Kidney (tissue), 22 donors: ENCODE measurements at places on chromosomes 16 and 17.

DNA sequence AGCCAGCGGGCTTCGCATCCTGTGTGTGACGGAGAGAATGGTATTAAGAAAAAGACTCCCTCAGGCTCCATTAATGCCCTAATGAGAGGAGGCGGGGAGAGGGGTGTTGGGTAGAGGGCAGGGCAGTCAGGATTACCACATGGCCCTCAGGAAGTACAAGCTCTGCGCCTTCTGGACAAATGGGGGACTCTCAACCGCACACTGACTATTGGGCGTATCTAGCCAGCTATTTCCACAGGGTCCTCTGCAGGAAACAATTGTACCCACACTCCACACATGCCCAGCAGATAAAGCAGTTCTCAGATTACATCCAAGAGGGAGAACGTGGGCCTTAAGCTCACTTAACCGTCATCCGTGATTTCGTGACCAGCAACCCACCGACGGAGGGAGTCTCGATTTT is 14.7 kb downstream of the NXN start:
- peak; percentile 11 for DNase-seq

DNA sequence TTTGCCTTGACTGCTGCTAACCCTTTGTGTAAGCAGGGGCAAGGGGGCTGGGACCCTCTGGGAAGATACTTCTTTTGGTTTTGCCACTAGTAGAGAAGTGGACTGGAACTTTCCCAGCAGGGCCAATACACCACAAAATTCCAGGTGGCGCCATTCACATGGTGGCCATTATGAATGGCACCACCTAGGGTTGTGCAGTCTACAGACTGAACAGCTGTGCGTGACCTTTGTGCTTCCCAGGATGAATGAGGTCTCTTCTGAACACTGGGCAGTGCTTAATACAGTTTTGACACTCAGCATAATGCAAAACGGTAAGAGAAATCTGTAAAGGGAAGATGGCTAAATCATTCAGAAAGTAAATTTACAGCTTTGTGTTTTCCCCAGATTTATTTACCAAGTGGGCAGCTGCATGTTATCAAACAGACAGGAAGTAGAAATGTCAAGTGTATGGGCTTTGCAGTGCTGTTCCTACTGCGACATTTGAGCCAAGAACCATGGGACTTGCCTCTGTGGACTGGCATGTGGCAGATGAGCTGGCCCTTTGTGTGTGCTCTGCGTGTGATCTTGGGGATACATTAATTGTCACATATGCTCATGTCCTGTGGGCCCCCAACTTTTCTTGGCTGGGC is 9.2 kb downstream of the SYT17 start:
- DNase-seq: no peak

DNA sequence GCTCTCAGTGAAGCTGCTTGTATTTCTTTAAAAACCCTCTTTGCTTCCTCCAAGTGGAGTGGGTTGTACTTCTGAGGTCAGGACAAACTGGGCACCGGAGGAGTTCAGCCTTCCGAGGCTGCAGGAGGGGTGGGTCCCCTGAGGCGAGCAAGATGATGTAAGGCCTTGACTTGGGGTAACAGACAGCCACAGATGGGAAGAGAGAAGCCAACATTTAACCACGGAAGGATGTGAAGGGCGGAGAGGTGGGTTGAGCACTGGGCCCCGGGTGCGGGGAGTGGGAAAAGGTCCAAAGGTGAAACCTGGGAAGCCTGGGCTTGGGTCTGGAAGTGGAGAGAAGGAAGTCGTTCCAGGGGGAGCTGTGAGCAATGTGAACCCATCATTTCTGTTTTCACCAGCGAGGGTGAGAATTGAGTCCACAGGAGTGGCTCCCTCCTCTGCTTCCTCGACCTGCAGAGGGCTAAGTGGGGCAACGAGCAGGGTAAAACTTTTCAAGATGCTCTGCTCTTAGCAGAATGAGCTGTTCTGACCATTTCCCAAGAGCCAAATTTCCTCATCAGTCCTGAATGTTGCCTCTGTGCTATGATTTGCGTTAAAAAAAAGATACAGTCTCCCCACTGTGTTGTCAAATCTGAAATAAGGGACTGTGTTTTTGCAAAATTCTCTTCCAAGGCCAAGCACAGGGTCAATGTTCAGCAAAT is 137.7 kb upstream of the CRHR1 start:
- DNase-seq: no peak

- DNase-seq: no peak
Measured at GRCh38 chr17:7114875-7115614, 423 bp upstream of the ASGR2 start.

- DNase-seq: peak; percentile 44
Measured at GRCh38 chr17:79668344-79669250, 57.7 kb upstream of the RBFOX3 start.

DNA sequence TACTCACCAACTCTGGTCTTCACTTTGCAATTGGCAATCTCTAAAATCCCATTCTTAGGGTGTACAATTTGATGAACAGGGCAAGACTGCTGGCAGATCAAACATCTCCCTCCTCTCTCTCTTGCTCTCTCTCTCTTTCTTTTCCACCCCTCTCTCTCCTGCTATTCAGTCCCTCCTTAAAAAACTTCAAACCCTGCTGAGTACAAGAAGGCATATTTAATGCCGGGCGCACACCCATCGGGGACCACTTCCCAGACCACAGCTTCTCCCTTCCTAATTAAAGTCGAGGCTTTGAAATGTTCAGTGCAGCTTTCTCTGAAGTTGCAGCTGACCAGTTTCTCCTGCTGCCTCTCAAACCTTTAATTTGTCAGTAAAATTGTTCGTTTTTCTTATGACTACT is 185.4 kb upstream of the CDH11 start:
- no peak for DNase-seq

GRCh38 chr17:42979511-42980273 is at the start of gene PTGES3L:
Gene PTGES3L, minus strand, starts transcription at chr17:42980080. Its CDS starts 27 bp downstream, at chr17:42980053.
- no peak for DNase-seq

DNA sequence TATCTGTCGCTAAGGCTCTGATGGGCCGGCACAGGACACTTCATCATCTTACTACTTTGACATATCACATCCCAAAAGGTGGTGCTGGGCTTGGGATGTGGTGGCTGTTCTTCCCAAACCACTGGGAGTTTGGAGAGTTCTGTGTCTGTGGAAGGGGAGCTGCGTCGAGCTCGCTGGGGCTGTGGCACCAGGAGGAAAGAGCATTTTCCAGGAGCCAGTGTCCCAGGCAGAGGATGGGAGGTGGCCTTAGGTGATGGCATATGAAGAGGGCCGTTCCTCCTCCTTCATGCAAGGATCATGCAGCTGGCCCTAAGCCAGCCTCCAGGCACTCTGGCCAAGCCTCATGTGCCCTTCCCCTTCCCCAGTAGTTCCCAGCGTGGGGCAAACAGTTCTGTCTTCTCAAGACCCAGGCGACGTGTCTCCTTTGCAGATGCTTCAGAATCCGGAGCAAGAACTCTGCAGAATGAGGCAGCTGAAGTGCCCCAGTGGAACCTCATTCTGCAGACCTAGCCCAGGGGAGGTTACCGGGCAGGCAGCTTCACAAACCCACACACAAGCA is 89.4 kb upstream of the TNRC6C start:
- DNase-seq: peak; percentile 43

- DNase-seq: no peak
Measured at GRCh38 chr17:50908140-50908859, 42.1 kb upstream of the TOB1 start.

GRCh38 chr17:80980397-80981061 is 11.1 kb upstream of the CHMP6 start:
- no peak for DNase-seq

GRCh38 chr16:75198135-75198600 is 8.8 kb downstream of the CTRB2 start:
- no peak for DNase-seq

- peak; percentile 89 for DNase-seq
Measured at GRCh38 chr17:1109606-1110540, 69.9 kb downstream of the ABR start.

DNA sequence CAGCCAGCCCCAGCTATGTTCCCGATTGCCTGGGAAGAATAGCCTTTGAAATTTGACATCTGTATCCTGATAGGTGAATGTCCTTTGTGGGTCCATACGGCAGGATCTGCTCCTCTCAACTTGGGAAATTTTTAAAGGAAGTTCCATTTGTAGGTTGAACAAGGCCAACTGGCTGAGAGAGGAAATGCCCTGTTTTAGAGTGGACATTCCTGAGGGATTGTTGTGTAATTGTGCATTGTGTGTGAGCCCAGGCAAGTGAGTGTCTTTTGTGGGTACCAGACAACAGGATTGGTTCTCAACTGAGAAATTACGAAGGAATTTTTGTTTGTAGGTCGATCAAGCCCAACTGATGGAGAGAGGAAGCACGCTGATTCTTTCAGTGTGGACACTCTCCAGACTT is 2.6 kb upstream of the CPHXL2 start:
- DNase-seq: no peak

DNA sequence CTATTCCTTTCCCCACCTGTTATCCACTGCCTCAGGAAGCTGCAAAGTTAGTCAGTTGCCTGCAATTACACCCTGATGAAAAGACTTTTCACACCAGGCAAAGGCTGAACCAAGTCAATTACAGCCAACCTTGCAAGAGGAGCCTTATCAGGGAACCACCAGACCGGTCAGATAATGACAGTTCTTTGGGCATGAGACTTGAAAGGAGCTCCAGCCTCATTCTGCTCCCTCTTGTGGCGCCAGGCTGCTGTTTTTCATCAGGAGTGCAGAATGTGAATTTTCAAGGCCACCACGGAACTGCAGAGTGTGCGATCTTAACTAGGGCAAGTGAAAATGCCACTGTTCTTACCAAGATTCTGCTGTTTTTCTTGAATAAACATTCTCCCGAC is 22.5 kb downstream of the DNAI2 start:
- peak; percentile 89 for DNase-seq

DNA sequence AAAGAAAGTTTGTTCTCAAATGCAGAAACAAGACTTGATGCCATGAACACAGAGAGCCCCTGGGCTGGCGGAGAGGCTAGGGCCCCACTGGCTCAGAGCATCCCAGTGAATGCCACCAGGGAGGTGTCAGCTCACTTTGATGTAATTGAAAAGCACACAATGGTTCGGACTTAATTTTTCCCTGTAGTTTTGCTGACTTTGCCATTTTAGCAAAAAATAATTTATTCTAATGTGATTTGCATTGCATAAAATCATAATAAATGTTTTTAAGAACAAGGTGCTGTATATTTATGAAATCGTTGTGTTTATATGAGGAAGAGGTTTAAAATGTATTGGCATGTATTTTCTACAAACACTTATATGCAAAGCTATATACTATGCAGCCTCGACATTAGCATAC is 140.5 kb downstream of the HS3ST4 start:
- DNase-seq: no peak

DNA sequence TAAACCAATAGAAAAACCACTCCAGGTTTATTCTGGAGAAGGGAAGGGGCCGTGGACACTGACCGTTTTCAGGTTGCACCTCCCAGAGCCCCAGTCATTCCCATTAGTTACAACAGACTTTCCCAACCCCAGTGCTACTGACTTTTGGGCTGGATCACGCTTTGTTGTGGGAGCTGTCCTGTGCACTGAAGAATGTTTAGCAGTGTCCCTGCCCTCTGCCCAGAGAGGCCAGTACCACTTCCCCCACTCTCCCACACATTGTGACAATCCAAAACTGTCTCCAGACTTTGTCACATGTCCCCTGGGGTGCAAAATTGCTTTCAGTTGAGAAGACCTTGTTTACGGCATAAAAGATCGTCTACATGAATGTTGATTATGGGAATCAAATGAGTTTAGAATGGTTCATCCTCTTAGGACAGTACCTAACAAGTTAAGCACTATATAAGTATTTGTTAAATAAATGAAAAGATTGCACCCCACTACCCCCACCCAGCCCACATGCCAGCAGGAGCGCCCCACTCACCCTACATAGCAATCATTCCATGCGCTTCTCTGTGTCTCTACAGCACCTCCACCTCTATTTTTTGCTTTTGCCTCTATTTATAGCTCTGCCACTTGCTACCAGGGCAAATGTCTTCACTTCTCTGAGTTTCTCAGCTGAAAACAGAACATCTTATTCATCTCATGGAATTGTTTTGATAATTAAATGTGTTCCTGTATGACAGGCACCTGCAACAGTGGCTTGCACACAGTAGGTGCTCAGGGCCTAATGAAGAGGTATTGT is 104.9 kb downstream of the AXIN2 start:
- no peak for DNase-seq

- no peak for DNase-seq
Measured at GRCh38 chr16:87165151-87165550, 152.0 kb downstream of the C16orf95 start.

DNA sequence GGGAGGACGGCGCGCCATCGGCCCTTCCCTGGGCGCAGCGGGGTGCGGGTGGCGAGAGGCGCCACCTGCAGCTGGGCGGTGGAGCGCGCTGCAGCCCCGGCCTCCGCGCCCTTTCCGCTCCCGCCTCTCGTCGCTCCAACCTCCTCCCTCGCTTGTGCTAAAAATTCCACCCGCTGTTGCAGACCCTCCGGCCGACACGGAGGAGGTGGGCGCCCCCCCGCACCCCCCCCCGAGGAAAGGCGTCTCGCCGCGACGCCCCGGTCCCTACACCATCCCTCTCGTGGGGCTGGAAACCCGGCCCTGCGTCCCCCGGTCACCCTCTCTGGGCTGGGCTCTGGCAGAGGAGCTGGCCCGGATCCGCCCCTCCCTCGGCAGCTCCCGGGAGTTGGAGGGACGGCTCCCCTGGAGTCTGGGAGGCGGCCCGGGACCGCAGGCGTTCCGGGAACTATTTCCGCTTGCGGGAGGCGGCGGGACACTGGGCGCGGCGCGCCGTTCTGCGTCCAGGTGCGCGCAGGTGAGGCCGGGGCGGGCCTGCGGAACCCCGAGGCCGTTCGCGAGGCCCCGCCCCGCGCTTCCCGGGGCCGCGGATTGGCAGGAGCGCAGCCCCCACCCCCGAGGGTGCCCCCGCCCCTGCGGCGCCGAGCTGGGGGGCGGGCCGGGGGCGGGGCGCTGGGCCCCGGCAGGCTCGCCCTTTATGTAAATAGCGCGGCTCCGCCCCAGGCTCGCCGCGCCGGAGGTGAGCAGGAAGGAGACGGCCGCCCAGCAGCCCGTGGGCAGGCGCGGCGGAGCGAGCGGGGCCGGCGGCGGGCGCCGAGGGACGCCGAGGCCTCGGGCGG is at the start of gene LLGL2:
TSS of gene LLGL2 (plus strand) at position 728 of the 836 bp plus-strand sequence. CDS start 17,730 bp downstream, outside the sequence.
- peak; percentile 85 for DNase-seq

DNA sequence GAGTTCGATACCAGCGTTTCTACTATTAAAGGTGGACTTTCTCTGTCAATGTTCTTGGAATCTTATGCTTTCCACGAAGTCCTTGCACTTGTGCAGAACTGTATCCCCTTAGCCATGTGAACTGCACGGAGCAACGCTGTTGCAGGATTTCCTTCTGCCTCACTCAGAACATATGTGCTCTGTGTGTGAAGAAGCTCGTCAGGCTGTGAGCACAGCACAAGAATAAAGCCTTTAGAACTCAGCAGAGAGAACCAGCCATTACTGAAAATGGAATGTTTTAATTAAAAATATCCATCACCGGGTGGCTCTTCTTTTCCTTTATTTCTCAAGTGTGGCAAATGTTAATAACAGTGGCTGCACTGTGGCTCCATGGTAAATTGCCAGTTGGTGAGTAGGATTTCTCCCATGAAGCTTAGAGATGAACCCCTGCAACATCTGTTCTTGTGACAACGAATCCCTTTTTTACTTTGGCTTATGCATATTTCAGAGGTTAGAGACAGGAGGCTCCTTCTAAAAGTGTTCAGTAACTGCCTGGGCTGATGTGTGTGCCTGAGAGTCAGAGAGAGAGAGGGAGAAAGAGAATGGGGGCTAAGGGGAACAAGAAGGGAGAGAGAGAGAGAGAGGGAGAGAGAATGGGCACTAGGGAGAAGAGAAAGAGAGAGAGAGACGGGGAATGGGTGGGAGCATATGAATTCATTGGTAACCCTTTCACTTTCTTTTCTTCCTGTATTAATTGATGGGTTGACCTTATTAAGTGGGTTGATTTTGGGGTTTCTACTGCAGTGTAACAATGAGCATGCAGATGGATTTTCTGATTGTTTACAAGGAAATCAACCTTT is 50.0 kb downstream of the RPTOR start:
- DNase-seq: no peak

- no peak for DNase-seq
Measured at GRCh38 chr16:89110641-89111040, 17.0 kb downstream of the ACSF3 start.
